Spleen (tissue), 13 donors: ENCODE measurements at places on chromosomes 7 and 10. TPM values are rescaled to one million over a fixed set of nuclear protein-coding genes. Genes with fewer than 3 reads are reported as not detected.
A peak's percentile ranks its signal among the peaks of the same experiment; 100 is the strongest.

GRCh38 chr10:98012644-98013043, 17.8 kb downstream of the CRTAC1 start:
- no peaks in the 10 kb centered on the region for H3K36me3 ChIP-seq
- no peaks in the 10 kb centered on the region for H3K4me1 ChIP-seq
- no peak overlapping the region for H3K4me3 ChIP-seq

- no peak overlapping the region for H3K4me3 ChIP-seq
- H3K4me1 ChIP-seq = no peaks in the 10 kb centered on the region
- H3K36me3 ChIP-seq = peaks cover 25% of the 10 kb centered on the region
- no peak overlapping the region for H3K27ac ChIP-seq
- no peaks in the 10 kb centered on the region for H3K27me3 ChIP-seq
Measured at GRCh38 chr7:131385039-131385605, 57.4 kb downstream of the MKLN1 start.

GRCh38 chr7:139106959-139107358, 2.6 kb downstream of the ZC3HAV1 start:
- H3K27ac ChIP-seq = peak overlapping the region; percentile 97
- no peaks in the 10 kb centered on the region for H3K27me3 ChIP-seq
- H3K4me1 ChIP-seq = peaks cover 81% of the 10 kb centered on the region
- no peaks in the 10 kb centered on the region for H3K36me3 ChIP-seq

GRCh38 chr10:43199088-43199683, 60.9 kb downstream of the CSGALNACT2 start:
- peak; percentile 53 for DNase-seq
- H3K27ac ChIP-seq = no peak overlapping the region
- H3K27me3 ChIP-seq = no peaks in the 10 kb centered on the region

DNA sequence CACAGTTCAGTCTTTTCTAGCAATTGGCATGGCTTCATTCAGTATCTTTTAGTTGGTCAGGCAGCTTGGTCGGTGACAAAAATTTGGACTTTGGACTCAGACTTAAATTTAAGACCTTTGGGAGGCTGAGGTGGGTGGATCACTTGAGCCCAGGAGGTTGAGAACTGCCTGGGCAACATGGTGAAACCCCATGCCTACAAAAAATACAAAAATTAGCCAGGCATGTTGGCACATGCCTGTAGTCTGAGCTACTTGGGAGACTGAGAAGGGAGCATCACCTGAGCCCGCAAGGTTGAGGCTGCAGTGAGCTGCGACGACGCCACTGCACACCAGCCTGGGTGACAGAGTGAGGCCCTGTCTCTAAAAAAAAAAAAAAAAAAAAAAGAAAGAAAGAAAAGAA, 19.5 kb upstream of the ITPRID1 start:
- H3K27ac ChIP-seq = no peak overlapping the region
- no peaks in the 10 kb centered on the region for H3K4me1 ChIP-seq
- no peak for DNase-seq
- H3K4me3 ChIP-seq = no peak overlapping the region
- no peaks in the 10 kb centered on the region for H3K36me3 ChIP-seq
- no peaks in the 10 kb centered on the region for H3K27me3 ChIP-seq

- H3K4me3 ChIP-seq = no peak overlapping the region
- no peaks in the 10 kb centered on the region for H3K36me3 ChIP-seq
- H3K4me1 ChIP-seq = no peaks in the 10 kb centered on the region
- H3K27me3 ChIP-seq = no peaks in the 10 kb centered on the region
Measured at GRCh38 chr7:83509255-83510021, 139.5 kb downstream of the SEMA3E start.

GRCh38 chr10:96407560-96408069, 48.8 kb upstream of the OPALIN start:
- H3K36me3 ChIP-seq = no peaks in the 10 kb centered on the region
- peaks cover 8% of the 10 kb centered on the region for H3K27me3 ChIP-seq
- no peak for DNase-seq
- no peak overlapping the region for H3K27ac ChIP-seq
- H3K4me1 ChIP-seq = no peaks in the 10 kb centered on the region
- H3K4me3 ChIP-seq = no peak overlapping the region

DNA sequence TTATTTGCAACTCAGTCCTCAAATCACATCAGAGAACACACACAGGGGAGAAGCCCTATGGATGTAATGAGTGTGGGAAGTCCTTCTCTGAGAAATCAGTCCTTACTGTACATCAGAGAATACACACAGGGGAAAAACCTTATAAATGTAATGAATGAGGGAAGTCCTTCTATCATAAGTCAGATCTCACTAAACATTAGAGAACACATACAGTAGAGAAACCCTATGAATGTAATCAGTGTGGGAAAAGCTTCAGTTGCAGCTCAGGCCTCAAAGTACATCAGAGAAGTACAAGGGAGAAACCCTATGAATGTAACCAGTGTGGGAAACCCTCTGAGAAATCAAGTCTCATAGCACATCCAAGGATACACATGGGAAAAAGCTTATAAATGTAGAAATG, 39.0 kb upstream of the ZNF248 start:
- H3K27me3 ChIP-seq = no peaks in the 10 kb centered on the region
- no peaks in the 10 kb centered on the region for H3K4me1 ChIP-seq
- H3K27ac ChIP-seq = no peak overlapping the region

- no peaks in the 10 kb centered on the region for H3K36me3 ChIP-seq
- H3K4me3 ChIP-seq = no peak overlapping the region
- no peaks in the 10 kb centered on the region for H3K27me3 ChIP-seq
- DNase-seq = no peak
Measured at GRCh38 chr10:99630433-99630832, 10.2 kb upstream of the SLC25A28 start.

GRCh38 chr10:63917363-63917762, 396.2 kb downstream of the REEP3 start:
- DNase-seq = no peak
- H3K4me3 ChIP-seq = no peak overlapping the region
- no peaks in the 10 kb centered on the region for H3K27me3 ChIP-seq
- H3K27ac ChIP-seq = no peak overlapping the region

DNA sequence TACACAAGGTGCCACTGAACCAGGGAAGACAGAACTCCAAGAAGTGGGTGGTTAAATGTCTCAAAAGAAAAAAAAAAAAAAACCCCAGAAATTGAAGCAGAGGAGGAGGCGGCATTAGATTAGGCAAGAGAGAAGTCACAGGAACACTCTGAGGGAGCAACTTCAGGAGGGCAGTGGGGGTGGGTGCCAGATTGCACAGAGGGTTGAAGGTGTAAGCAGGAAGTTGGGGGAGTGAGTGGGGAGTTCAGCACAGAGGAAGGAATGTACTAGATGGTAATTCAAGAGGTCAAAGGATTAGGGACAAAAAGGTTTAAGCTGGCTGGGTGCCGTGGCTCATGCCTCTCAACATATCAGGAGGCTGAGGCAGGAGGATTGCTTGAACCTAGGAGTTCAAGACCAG, 110.0 kb upstream of the PDLIM1 start:
- H3K4me3 ChIP-seq = no peak overlapping the region
- no peaks in the 10 kb centered on the region for H3K27me3 ChIP-seq
- no peaks in the 10 kb centered on the region for H3K4me1 ChIP-seq
- DNase-seq = no peak
- no peaks in the 10 kb centered on the region for H3K36me3 ChIP-seq

DNA sequence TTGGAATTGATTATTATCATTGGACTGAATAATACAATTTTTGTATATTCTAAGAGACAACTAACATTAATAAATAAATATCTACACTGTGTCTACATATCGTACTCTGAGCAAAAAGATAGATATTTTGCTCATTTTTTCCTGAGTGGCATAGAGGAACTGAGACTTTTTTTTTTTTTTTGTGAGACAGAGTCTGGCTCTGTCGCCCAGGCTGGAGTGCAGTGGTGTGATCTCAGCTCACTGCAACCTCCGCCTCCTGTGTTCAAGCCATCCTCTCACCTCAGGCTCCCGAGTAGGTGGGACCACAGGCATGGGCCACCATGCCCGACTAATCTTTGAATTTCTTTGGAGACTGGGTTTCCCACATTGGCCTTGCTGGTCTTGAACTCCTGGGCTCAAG, 14.0 kb downstream of the KMT2E start:
- peaks cover 100% of the 10 kb centered on the region for H3K4me1 ChIP-seq
- DNase-seq = no peak
- no peaks in the 10 kb centered on the region for H3K27me3 ChIP-seq
- no peaks in the 10 kb centered on the region for H3K36me3 ChIP-seq
- peak overlapping the region; percentile 28 for H3K27ac ChIP-seq

DNA sequence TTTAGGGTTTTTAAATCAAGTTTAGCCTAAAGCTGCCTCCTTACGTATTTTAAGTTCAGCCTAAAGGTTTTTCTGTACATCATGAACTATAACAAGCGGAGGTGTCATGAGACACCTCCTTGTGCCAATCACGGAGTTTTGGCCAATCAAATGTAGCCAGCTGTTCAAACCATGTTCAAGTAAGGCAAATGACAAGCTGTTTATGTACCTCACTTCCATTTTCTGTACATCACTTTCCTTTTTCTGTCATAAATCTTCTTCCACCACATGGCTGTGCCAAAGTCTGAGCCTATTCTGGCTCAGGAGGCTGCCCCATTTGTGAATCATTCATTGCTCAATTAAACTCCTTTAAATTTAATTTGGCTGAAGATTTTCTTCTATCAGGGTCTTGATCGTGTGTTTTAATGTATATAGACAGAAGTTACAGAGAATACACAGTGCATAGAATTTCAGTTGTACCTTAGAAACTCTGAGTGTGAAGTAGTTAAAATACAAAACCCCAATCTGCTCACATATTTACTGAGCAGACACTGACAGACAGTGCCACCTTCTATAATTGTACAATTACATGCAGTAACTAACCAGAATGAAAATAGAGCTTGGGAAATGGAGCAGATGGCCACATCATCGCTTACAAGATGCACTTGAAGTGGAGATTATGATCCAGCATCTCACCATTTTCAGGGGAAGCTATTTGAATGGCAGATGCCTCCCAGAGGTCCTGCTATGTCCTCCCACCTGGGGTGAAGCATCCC, 76.9 kb upstream of the LANCL2 start:
- no peak overlapping the region for H3K27ac ChIP-seq
- H3K4me3 ChIP-seq = no peak overlapping the region
- H3K27me3 ChIP-seq = no peaks in the 10 kb centered on the region

- H3K27me3 ChIP-seq = no peaks in the 10 kb centered on the region
- no peak overlapping the region for H3K4me3 ChIP-seq
- H3K4me1 ChIP-seq = no peaks in the 10 kb centered on the region
- peak; percentile 48 for DNase-seq
- H3K27ac ChIP-seq = no peak overlapping the region
- no peaks in the 10 kb centered on the region for H3K36me3 ChIP-seq
Measured at GRCh38 chr7:155231241-155231800, 66.4 kb upstream of the INSIG1 start.

DNA sequence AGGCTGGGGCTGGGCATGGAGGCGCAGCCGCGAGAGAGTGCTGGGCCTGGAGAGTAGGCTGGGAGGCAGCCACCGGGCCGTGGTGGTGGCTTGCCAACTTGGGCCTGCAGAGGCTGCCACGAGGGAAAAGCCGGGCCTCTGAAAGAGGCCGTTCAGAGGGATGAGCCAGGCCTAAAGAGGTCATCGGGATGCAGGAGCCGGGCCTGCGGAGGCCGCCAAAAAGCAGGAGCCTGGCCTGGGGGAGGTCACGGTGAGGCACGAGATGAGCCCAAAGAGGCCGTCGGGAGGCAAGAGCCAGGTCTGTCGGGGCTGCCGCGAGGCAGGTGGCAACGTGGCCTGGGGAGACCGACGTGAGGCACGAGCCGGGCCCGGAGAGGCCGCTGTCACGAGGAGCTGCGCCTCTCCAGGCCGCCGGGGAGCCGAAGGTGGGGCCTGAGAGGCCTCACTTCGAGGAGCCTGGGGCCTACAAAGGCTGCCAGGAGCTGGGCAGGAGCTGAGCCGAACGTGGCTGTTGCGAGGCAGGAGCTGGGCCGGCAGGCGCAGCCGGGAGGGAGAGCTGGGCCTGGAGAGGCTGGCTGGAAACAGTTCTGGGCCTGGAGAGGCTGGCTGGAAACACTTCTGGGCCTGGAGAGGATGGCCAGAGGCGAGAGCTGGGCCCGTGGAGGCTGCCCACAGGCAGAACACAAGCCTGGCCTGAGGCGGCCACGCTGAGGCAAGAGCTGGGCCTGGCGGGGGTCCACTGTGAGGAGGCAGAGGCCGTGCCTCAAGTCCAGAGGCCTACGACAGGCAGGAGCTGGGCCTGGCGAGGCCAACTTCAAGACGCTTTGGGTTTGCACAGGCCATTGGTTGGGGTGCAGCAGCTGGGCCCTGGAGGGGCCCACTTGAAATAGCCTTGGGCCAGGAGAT, 24.6 kb downstream of the MDH2 start:
- H3K36me3 ChIP-seq = peaks cover 6% of the 10 kb centered on the region
- H3K4me1 ChIP-seq = no peaks in the 10 kb centered on the region
- H3K27ac ChIP-seq = no peak overlapping the region
- H3K27me3 ChIP-seq = no peaks in the 10 kb centered on the region
- DNase-seq = no peak
- no peak overlapping the region for H3K4me3 ChIP-seq

- no peak for DNase-seq
- H3K27me3 ChIP-seq = no peaks in the 10 kb centered on the region
- H3K4me3 ChIP-seq = no peak overlapping the region
- H3K27ac ChIP-seq = no peak overlapping the region
- no peaks in the 10 kb centered on the region for H3K36me3 ChIP-seq
Measured at GRCh38 chr7:64849250-64849923, 53.7 kb upstream of the ZNF273 start.

DNA sequence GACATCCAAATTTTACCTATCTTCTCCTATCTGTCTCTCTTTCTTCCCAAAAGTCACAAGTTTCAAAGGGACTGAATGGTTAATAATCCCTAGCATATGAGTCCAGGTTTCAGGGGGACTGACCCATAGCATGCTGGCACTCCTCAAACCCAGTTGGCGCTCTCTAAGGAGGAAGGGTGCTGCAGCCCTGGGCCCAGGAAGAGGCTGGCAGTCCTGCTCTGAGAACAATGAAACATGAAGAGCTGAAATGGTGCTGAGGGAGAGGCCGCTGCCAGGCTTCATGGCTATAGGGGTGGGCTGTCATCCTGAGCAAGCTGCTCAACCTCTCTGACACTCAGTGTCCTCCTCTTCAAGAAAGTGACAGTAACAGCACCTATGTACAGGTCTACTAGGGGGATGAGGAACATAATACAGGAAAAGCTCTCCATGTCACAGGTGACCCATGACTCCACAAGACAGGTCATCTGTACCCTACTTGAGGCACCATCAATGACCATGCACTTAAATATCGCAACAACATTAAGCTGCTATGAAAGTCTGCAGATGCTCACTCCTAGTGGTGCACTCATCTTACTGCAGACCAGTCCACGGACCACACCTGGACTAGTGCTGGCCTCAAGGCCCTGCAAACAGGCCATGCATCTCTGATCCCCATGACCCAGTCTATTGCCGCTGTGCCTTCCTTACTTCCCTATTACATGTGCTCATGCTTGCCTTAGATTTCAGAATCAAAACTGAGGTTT, 17.0 kb downstream of the COBL start:
- H3K27ac ChIP-seq = no peak overlapping the region
- H3K4me3 ChIP-seq = no peak overlapping the region
- H3K4me1 ChIP-seq = no peaks in the 10 kb centered on the region
- H3K27me3 ChIP-seq = no peaks in the 10 kb centered on the region
- no peak for DNase-seq

GRCh38 chr7:75599244-75599781, 107.2 kb downstream of the SPDYE5 start:
- no peaks in the 10 kb centered on the region for H3K36me3 ChIP-seq
- H3K27me3 ChIP-seq = no peaks in the 10 kb centered on the region
- no peak for DNase-seq
- H3K27ac ChIP-seq = peak overlapping the region; percentile 60
- H3K4me3 ChIP-seq = peak overlapping the region; percentile 28

The MNX1 gene
- total RNA-seq = not detected

The BLNK gene
- total RNA-seq = 73.5 TPM

The CRPPA gene
- total RNA-seq = 0.76 TPM

The DKK1 gene
- total RNA-seq = 1.1 TPM

The SPDYE11 gene
- total RNA-seq = not detected

The HNRNPF gene
- total RNA-seq = 213 TPM

The OR13A1 gene
- 0.49 TPM for total RNA-seq

The SLC18A3 gene
- not detected for total RNA-seq

The PRRT4 gene
- total RNA-seq = 0.38 TPM

The CD36 gene
- 759 TPM for total RNA-seq

The SLC26A4 gene
- 0.75 TPM for total RNA-seq

The ATP5F1C gene
- 180 TPM for total RNA-seq
